ENCODE measurements at places on chromosomes 16 and 17.

DNA sequence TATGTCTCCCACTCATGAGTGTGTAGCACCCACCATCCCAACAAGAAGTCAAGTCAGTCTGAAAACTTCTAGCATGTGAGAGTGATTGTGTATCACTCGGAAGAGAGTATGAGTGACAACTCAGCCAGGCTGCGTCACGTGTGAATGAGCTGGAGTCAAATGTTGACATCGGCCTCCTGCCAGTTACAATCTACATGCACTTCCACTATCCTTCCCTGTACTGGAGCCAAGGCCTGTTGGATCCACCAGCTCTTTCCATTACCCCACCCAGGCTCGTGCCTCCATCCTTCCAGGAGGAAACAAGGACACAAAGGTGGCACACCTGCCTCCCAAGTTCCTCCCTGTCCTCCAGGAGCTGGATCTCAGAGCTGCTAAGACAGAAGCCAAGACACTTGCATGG, 64.5 kb downstream of the ASIC2 start:
- DNase-seq: no peak

DNA sequence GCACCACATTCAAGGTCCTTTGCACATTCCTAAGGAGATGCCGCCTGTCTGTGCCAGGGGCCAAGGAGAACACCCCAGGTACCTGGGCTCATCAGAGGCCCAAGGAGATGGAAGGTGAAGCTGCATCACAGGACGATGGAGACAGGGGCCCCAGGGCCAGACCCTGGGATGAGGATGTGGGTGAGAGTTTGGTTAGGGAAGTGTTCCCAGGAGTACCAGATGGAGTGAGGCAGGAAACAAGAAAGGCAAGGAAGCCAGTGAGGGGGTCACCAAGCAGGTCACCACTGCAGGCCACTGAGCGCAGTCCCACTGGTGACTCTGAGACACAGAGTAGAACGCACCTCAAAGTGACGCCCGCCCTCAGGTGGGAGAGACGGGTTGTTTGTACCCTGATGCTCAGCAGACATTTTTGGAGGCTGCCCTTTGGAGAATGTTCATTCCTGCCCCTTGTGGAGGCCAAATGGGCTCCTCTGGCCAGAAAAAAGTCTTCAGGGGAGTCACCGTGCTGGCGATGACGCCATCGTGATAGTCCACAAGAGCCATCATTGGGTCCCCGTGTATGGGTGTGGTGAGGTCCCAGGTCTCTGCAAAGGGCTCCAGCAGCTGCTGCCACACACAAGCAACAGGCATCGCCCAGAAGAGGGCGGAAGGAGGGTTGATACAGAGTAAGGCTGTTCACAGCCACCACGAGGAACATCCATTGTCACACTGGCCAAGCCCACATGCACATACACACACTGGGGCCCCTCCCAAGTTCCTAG, 57.5 kb downstream of the BEAN1 start:
- DNase-seq: no peak

GRCh38 chr17:64225410-64225809, 37.6 kb downstream of the TEX2 start:
- no peak for DNase-seq

DNA sequence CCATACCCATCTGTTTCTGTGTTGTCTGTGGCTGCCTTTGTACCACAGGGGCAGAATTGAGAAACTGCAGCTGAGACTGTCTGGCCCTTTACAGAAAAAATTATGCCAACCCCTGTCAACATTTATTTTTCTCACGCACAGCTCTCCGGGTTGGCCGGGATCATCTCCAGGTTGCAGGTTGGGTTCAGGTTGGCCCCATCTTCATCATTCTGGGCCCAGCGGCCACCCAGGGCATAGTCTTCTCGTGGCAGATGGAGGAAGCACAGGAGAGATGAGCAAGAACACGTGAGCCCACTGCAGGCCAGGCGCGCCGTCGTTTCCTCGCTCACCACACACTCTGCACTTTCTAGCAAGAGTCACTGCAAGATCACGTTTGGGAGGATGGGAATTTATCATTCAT, 66.1 kb upstream of the SEC14L1 start:
- no peak for DNase-seq

- DNase-seq: peak; percentile 29
Measured at GRCh38 chr17:12521416-12521815, 144.3 kb upstream of the MYOCD start.

GRCh38 chr17:77308861-77309726, 168.3 kb downstream of the SEC14L1 start:
- peak; percentile 89 for DNase-seq

GRCh38 chr17:66595893-66596292, 239.0 kb upstream of the CACNG5 start:
- DNase-seq: no peak

DNA sequence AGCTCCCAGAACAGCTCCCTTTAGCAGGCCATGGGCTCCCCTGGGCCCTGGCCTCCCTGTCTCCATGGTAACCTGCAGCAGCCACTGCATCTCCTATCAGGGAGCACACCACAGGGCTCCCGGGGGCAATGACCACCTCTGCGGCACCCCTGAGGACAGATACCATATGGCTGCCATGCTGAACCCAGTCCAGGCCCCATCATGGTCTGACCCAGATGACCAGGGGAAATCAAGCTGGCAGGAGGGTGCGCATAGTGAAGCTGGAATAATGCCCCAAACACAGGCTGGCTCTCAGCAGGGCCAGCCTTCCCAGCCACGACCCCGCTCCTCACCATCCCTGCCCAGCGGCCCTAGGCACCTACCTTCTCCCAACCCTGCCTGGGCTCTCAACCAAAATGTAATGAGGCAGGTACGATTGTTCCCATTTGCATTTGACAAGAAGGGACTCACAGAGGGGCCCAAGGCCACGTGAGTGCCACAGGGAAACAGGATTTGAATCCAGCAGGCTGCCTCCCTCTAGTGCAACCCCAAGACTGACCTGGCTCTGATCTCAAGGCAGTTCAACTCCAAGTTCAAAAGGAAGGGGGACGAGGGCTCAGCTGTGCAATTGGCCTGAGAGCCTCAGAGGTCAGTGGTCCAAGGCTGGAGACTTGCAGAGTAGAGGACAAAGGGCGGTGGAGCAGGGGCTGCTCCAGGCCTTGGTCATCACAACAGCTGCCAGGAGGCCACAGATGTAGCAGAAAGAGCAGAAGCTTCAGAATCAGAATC, 2.4 kb downstream of the RUNDC3A start:
- no peak for DNase-seq

DNA sequence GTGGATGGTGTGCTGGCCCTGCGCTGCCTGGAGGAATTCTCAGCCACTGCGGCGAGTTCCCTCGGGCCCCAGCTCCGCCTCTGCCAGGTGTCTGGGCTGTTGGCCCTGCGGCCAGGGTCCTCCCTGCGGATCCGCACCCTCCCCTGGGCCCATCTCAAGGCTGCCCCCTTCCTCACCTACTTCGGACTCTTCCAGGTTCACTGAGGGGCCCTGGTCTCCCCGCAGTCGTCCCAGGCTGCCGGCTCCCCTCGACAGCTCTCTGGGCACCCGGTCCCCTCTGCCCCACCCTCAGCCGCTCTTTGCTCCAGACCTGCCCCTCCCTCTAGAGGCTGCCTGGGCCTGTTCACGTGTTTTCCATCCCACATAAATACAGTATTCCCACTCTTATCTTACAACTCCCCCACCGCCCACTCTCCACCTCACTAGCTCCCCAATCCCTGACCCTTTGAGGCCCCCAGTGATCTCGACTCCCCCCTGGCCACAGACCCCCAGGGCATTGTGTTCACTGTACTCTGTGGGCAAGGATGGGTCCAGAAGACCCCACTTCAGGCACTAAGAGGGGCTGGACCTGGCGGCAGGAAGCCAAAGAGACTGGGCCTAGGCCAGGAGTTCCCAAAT, 1.3 kb upstream of the TNFSF13 start:
- DNase-seq: no peak

DNA sequence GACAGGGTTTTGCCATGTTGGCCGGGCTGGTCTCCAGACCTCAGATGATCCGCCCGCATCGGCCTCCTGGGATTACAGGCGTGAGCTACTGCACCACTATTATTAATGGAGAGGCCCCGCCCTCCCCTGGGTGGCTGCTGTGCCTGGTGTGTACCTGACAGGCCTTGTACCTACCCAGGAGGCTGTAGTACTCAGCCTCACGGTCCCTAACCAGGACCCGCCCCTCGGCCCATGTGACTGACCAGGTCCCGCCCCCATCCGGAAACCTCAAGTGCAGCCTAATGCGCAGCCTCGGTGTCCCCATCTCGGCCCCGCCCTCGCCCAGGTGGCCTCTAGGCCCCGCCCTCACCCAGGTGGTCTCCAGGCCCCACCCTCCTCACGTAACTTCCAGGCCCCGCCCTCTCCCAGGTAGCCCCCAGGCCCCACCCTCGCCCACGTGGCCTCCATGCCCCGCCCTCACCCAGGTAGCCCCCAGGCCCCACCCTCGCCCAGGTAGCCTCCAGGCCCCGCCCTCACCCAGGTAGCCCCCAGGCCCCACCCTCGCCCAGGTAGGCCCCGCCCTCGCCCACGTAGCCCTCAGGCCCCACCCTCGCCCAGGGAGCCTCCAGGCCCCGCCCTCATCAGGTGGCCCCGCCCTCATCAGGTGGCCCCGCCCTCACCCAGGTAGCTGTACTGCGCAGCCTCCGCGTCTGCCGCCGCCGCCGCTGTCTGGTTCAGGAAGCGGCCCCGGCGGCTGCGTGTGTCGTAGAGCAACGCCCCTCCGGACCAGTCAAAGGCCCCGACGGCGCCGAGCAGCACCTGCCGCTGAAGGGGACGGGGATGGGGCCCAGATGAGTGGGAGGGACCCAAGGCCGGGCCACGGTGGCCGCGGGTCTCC, 31.0 kb downstream of the HASPIN start:
- DNase-seq: no peak

Measured in Daoy (cell line).